ENCODE measurements at places on chromosomes 2 and 18.

DNA sequence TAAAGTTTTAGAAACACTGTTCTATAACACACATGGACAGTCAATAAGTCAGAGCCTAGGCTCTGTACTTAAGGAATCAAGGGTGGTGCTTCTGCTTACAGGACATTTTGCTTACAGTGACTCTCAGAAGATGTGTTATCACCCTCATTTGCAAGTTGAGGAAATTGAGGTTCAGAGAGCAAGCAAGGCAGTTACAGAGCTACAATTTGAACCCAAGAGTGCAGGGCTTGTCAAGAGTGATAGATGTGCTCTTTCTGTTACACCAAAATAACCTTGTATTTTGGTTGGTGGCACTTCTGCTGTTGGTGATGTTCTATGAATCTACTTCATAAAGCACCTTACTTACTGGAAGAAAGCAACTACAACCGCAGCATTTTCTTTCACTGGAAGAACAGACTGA, 170.2 kb downstream of the THADA start:
- no peak for DNase-seq

DNA sequence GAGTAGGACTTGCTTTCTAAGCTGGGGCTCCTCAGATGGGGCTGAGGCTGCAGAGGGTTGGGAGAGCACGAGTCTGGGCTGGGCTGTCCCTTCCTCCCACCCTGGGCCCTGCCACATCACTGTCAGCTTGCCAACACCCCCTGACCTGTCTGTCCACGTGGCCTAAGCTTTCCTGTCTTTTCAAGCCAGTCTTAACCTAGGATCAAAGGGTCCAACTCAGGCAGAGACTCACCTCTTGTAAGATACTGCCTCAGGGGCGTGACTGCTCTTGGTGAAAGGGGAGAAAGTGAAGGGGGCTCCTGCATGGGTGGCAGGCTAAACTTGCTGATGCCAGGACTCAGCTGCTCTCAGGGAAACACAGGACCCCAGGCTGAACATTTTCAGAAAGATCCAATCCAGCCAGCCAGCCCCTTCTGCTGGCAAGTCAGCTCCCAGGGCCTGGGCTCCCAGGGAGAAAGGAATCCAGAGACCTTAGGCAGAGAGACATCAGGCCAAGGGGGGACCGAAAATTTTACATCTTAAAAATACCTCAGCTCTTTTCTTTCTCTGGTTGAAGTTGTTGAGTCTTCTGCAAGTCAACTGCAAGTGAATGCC, 144.2 kb upstream of the ID2 start:
- no peak for DNase-seq

GRCh38 chr2:129707800-129708199, 271.7 kb upstream of the RAB6C start:
- no peak for DNase-seq

GRCh38 chr2:168643979-168644378, 158.5 kb upstream of the NOSTRIN start:
- DNase-seq: no peak

DNA sequence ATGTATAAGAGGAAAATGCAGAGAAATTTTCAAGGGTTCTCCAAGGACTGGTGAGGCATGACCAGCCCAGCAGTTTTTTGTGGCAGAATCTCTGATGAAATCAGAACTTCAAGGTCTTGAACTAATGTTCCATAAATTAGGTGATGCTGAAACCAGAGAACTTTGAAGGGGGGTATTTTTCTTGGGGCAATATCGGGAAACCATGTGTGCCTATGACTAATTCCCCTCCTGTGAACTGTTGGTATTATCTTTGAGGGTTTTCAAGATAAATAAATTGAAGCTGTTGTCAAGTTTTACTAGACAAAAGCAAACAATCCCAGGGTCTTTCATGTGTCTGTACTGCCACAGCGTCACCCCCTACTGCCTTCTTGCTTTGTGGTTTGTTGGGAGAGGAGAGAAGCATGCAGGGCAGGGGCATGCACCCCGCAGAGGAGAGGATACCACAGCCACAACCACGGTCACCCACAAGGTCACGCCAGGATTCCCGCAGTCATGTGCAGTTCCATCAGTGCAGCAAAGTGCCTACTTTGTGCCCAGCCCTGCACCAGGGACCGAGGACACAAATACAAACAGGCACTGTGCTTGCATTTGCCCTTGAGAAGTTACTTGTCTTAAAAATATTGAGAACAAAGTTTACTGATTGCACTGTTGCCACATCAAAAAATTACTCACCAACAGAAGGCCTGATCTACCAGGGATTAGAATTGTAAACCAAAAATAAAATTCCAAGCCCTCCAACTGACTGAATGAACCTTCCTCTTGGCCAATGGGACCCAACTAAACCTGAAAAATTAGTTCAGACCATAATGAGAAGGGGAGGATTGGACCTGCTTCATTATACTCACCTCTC, 413.3 kb upstream of the TRIB2 start:
- DNase-seq: no peak

DNA sequence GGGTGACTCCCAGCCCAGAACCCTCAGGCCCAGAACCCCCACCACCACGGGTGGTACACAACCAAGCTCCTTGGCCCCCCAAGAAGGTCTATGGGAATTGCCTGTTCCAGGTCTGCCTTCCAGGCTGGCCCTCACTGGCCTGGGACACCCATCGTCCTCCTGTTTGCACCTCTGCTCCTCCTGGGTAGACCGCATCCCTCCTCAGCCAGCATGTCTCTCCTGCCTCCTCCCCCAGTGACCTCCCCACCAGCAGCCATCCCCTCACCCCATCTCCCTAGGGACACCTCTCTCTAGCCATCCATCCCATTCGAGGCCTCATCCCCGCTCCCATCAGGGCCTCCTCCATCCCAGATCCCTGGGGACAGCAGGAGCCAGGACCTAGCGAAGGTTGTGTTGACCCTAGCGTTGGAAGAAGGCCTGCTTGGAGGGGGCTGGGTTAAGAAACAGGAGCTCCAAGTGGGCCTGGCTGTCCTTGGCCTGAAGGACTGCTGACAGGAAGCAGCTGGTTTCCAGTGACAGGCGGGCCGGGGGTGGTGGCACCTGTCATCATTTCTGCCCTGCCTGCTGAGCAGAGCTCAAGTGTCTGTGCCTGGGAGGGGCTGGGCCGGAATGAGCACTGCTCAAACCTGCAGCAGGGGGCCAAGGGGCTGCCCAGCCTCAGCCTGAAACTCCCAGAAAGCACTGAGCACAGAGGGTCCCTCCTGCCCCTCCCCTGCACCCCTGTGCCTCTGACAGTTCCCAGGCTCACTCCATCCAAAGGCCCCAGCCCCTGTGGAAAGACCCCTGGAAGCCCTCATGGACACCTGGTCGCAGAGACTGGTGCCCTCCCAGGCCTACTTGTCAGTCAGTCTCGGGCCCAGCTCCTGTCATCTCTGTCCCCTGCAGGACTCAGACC, 96.0 kb upstream of the OTOS start:
- DNase-seq: no peak

GRCh38 chr2:222572751-222573174, 83.1 kb downstream of the FARSB start:
- peak; percentile 4 for DNase-seq

DNA sequence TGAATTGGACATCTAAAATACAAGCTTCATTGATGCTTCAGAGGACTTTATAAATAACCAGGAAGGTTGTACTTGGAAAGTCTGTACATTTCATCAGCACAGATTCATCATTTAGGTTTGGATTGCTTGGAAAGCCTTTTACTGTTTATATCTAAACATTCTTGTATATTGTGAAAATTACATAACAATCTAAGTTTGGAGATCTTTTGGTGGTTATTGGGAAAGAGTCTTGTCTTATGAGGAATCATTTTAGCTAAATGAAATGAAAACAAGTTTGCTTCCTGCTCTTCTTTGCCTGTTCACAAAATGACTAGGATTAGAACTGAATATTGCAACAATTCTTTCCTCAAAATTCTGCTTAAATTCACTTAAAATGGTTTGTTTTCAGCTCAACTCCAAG, 79.3 kb downstream of the ABI2 start:
- DNase-seq: no peak

- no peak for DNase-seq
Observed at GRCh38 chr2:107174171-107174570, 288.2 kb upstream of the ST6GAL2 start.

- no peak for DNase-seq
Observed at GRCh38 chr18:59271606-59272220, 1.5 kb downstream of the RAX start.

GRCh38 chr2:2332381-2332780, 1.3 kb upstream of the MYT1L start:
- no peak for DNase-seq

GRCh38 chr2:72803151-72803550, 22.7 kb downstream of the EXOC6B start:
- no peak for DNase-seq

DNA sequence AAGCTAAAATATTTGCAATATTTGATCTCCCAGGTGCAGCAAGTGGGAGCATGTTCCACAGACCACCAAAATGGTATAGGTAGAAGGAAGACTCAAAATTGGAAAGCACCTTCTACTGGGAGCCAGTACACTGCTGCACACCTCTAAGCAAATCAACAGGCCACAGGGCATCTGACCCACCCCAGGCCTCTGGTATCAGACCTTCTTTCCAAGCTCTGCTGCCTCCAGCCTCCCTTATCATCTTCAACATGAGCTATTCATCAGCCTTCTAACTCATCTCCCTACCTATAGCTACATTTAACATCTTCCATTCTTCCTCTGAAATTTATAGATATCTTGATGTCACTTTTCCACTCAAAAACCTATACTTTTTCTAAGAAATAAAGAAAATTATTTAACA, 294.8 kb downstream of the ZEB2 start:
- no peak for DNase-seq

DNA sequence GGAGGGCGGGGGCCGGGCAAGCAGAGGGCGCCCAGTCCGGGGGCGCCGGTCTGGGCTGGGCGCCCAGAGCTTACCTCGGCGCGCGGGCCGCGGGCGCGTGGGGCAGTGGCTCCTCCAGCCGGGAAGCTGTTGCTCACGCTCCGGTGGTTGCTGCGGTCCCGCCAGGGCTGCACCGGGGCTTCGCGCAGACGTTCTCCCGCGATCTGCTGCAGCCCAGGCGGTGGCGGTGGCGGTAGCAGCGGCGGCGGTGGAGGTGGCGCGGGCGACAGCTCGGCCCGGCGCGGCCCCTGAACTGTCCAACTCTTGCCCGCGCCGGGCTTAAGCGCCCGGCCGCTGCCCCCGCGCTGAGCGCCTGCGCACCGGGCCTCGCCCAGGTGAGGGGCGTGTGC, 391 bp downstream of the ZNF385B start:
- no peak for DNase-seq

DNA sequence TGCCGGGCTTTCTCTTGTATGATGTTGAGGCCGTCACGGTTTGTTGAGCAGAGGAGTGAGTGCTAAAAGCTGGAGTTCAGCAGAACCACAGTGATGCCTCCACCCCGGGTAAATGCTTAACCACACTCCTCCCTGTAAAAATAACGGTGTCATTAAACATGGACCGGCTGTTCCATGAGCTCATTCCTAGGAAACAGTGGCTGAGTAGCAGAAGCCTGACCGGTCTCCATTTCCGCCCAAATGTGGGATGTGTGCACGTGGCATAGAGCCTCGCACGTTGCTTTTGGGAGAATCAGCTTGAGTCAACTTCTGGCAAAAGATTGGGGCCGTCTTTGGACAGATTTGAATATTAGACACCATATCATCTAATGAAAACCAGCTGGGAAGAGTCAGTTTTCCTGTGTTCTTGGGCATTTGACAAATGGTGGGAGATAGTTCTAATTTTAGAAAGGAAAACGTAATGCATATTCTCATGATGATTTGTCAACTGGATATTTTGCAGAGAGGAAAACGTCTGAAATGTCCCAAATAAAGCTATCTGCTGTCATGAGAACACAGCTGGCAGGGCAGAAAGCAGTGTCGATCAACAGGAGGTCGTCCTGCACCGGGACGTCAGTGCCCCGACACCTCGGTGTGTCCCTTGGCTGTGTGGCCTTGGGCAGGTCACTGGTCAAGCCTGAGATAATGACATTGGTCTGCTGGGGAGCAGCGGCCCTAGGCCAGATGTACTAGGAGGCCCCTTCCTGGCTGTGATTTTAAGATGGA, 42.4 kb downstream of the LRRFIP1 start:
- DNase-seq: no peak

DNA sequence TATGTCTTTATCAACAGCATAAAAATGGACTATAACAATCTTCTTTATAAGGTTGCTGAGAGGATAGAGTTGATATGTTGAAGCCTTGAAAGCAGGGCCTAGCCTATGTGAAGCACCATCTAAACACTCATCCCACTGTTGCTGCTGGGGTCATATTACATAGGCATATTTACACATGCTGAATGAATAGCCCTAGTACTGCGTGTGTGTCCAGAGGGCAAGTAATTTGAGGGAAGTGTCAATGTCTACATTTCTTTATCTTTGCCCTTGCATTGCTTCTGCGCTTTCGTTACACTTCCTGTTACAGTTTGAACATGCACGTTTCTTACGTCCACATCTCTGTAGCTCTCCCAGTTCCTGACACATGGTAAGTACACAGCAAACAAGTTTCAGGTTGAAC, 280.3 kb upstream of the ATP5MC3 start:
- DNase-seq: no peak

- no peak for DNase-seq
Observed at GRCh38 chr2:20430035-20430434, 16.8 kb upstream of the RHOB start.

DNA sequence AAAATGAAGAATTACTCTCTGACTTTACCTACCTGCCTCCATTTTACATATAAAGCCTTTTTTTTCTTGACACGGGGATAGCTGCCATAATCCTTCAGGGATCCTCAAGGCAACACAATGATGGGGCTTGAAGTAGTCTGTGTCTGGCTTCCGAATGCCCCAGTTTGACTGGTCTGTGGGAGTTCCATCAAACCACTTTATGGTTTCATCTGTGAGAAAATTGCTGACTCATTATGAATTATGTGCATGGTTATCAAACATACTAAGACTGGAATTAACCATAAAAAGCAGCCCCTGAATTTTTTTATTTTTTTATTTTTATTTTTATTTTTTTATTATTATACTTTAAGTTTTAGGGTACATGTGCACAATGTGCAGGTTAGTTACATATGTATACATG, 117.5 kb downstream of the PLA2R1 start:
- no peak for DNase-seq

GRCh38 chr2:11356764-11357163, 12.3 kb upstream of the ROCK2 start:
- no peak for DNase-seq

DNA sequence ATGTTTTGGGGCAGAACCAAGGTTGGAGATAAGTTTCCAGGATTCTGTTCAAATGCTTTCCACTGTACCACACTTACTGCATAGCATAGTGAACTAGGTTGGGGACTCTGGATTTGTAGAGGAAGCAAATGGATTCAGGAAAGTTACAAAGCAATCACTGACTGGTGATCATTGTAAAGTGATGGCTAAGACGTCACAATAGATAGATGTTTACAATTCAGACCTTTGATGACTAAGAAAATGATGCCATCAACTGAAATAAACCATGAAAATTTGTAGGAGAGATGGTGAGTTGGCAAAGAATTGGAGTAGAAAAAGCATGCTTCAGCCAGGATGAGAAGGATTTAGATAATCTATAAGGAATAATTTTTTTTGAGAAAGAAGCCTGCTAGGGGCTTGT, 178.0 kb downstream of the UBE2E3 start:
- DNase-seq: no peak

- no peak for DNase-seq
Observed at GRCh38 chr2:236163471-236164200, 4.5 kb downstream of the GBX2 start.

- peak; percentile 67 for DNase-seq
Observed at GRCh38 chr18:23982155-23983079, 32.1 kb upstream of the TTC39C start.

All from hypothalamus (tissue), 51 donors.